T-helper 2 cell treated with Interferon-gamma antibody and Interleukin-4, amounts not matched to agents 5 μg/mL and 100 μg/mL, for 36 hours (primary cell): ENCODE measurements at places on chromosomes 12 and 14.
A peak's percentile ranks its signal among the peaks of the same experiment; 100 is the strongest.

GRCh38 chr14:95482627-95483308 is 33.7 kb downstream of the SYNE3 start:
- DNase-seq: no peak

DNA sequence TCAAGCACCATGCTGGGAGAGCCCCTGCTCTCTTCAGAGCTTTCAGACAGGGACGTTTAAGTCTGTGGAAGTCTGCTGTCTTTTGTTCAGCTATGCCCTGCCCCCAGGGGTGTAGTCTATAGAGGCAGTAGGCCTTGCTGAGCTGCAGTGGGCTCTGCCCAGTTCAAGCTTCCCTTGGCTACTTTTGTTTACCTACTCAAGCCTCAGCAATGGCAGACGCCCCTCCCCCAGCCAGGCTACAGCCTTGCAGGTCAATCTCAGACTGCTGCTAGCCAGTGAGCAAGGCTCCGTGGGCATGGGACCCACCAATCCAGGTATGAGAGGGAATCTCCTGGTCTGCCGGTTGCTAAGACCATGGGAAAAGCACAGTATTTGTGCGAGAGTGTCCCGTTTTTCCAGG is 37.4 kb upstream of the C12orf71 start:
- DNase-seq: no peak

DNA sequence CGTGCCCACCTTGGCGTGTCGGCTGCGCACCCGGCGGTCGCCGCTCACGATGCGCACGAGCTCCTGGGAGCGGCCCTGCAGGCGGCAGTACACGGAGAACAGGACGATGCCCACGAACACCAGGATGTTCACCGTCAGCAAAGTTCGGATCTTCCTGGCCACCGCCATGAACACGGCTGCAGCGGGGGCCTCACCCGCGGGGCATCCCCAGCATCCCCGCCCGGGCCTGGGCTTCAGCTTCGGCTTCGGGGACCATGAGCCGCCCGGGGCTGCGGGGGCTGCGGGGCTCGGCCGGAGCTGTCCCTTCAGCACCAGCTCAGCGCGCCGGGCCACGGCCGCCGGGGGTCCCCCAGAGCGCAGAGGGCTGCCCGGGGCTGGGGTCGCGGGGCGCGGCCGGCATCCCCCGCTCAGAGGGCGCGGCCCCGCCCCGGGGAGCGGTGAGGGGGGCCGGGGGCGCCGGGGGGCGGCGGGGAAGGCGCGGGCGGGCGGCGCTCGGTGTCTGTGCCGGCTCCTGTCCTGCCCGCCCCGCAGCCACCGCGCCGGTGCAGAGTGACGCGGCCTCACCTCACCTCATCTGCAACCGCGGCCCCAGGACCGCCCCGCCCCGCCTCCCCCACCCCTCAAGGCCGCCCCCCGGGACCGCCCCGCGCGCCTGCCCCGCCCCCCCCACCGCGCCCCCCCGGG is at the start of gene GALNT9:
Gene GALNT9 (minus strand): TSS at position 554 of the 684 bp plus-strand sequence. CDS start 386 bp downstream, at position 168.
- no peak for DNase-seq

DNA sequence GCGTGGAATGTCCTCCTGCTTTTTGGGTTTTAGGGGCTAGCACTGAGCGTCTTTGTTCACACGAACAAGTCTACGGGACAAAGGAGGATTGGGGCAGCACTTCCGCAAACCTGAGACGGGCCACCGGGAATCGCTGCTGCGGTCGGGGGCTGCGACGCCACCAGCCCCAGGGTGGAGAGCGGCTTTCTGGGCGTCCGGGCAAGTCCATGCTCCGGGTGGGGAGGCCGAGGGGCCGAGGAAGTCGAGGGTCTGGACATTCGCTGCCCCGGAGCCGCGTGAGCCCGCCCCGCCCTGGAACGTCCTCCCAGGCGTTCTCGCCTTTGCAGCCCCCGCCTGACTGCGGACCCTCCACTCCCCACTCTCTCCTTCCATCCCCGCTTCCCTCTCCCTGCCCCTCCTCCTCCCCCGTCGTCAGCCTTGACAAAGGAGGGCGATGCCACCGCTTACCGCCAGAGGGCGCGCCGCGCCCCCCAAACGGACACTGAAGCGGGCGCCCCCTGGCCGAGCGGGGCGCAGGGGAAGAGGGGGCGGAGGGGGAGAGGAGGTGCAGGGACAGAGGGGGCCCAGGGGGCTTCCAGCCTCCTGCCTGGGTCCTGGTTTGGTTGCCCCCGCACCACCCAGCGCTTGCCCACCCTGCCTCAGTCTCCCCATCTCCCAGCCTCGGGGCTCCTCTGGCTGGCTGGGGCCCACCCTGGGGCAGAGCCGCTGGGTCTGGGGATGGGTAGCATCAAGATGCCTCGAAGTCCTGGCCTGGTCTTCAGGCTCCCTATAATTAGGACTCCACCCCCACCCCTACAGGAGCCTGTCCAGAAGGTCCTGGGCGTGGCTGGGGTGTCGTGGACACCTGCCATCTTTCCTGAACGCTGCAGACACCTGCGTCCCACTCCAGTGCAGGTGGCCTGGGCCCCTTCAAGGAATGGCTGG is 39.1 kb upstream of the INF2 start:
- peak; percentile 40 for DNase-seq

GRCh38 chr12:59185295-59185694 is 265.0 kb upstream of the LRIG3 start:
- no peak for DNase-seq

DNA sequence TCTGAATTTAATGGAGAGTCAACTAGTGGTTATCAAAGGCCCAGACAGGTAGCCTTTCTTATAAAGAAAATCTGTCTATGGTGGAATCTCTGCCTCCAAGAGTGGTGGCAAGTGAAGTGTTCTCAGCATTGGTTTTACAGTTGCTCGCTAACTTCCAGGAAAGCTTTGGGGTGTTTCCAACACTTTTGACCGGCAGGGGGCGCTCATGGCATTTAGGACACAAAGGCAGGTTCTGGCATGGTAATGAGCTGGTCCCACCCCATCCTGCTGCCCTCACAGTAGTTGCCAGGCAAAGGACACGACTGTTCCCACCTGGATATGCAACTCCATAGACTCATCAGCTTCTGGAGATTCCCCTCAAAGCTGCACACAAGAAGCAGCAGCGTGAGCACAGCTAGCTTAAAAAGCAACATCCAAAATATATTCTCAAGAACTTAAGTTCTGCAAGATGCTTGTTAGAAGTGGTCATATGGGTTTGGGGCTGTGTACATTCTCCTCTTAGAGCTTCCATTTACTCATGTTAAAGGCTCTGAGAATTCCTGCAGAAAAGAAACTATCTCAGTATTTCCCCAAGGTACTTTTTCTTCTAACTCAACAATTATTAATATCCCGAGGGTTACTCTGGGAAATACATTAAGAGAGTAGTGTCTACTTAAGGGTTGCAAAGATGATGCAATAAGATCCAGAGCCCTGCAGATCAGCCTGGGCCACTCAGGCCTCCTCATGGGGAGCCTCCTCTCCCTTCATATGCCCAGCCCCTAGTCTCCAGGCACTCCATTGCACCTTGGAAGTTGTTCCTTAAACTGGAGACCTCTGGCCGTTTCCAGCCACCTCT is 14.8 kb downstream of the PROX2 start:
- peak; percentile 78 for DNase-seq
